ENCODE measurements at places on chromosomes 3 and 15.

DNA sequence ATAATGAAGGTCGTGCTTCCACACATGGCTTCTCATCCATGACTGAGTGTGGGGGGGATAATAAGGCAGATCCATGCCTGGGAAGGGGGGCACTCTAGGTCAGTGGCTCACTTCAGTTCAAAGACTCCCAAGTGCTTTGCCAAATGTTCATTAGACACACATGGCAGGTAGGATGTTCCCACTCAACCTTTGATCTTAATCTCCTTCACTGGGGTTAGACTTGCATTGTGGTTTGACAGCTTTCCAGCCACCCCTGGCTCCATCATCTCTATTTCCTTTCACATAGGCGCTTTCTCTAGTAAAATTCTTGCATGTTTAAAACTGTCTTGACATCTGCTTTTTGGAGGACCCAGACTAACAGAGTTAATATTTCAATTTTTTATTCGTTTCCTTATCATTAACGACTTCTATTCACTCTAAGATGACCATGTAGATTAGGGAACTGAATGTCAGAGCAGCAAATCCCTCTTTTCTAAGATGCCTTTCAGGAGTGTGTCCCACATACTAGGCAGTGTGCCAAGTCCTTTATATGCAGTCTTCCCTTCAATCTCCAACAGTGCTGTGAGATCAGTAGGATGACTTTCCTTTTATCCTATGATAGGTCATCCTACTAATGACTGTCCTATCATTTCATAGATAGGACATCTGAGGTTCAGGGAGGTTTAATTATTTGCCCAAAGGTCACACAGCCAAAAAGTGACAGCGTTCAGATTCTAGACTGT lies 57.9 kb downstream of the BTD start:
- no peak for DNase-seq

DNA sequence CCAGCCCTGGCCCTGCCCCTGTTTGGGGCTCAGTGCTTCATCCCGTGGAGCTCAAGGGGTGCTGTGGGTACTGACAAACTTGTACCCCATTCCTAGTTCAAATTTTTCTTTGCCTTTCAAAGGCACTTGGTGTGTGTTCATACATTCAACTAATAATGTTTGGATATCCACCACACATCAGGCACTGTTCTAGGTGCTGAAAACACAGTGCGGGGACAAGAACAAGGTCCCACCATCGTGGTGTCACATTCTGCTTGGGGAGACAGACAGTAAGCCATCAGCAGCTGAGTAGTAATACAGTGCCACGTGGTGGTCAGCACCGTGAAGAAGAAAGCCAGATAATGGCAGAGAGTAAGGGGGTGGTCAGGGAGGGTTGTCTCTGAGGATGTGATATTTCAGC lies 32.5 kb downstream of the CRYGS start:
- DNase-seq: no peak

GRCh38 chr3:66224220-66224619 lies 3.4 kb downstream of the SLC25A26 start:
- no peak for DNase-seq

DNA sequence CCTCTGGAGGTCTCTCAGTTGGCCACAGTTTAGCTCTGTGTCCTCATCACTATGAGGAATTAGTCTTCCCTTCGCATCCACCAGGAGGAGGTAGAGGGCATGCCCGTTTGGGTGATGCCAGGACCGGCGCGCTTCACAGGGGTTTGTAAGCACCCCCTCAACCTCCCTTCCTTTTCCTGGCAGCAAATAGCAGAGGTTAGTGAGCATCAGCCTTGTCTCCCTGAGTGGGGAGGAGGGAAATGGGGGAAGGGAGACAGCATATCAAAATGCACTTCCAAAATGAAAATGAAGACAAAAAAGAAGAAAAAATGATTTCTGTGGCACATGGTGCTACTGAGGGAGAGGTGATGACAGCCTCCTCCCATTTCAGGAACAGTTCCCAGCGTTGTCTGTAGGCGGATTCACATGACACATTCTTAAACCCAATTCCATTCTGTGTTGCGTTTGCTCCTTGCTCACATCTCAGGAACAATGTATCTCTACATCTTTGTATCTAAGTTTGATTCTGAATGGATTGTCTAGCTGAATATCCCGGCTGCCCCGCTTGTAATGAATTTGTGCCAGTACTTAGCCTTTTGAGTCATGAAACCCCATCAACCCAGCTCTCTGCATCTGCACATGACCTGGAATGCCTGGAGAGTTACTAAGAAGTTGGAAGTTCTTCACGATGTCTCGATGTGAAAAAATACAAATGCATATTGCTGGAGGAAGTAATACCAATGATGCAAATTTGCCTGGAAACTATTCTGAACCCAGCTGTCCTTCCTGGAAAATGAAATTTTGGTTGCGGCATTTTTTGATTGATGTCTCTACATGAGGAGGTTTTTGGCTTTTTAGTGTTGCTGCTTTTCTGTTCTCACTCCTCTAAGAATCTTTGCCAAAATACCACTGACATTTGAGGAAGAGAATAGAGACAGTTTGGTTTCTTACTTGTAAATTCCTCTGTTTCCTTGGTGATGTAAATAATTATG lies 45.2 kb downstream of the TYRO3 start:
- DNase-seq: peak; percentile 78

DNA sequence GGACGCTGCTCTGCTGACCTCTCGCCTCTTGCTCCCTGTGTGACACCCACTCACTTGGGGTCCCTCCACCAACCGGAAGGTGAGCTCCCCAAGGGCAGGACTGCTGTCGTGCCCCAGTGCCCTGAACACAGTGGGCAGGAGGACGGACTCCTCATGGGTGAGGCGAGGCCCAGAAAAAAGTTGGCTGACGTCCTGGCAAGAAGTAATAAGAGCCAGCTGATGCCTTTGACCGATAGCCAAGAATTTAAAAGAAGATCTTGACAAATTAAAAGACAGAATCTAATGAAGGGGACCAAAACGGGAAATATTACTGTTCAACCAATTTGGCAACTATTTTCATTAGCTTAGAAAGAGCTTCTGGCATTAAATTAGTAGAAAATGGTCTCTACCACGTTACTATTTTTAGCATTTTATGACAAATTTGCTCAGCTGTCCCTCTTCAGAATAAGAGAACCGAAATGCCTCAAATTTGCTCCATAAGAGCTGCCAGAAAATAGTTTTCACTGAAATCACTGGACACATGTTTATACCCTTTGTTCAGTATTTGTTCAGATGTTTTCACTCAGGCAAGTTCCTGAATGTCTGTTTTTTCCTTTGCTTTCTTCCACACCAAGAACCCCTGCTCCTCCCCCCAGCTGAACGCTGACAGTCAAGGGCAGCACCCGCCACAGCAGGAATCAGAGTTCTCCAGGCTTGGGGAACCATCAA lies 60.5 kb downstream of the XXYLT1 start:
- DNase-seq: no peak

GRCh38 chr3:106398891-106399600 lies 530.2 kb upstream of the CBLB start:
- DNase-seq: no peak

GRCh38 chr15:89998141-89998661 lies 2.9 kb upstream of the ZNF710 start:
- no peak for DNase-seq

GRCh38 chr3:48984663-48985062 lies 5.4 kb upstream of the P4HTM start:
- DNase-seq: no peak

DNA sequence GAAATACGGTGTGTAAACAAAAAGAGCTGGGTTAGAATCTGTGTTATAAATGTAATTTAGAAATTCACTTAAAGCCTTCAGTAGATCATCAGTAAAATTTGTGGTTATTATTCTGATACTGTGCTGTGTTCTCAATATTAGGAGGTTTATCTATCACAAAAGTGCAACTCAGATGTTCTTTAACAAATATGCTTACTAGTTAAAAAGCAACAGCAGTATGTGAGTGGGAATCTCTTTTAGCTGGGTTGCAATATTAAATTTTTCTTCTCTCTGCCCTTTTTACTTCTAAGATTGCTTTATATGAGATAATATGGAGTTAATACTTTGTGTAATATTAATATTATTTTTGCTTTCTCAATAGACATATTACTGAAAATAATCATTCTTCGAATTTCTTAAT lies 53.4 kb downstream of the CHD2 start:
- DNase-seq: no peak

DNA sequence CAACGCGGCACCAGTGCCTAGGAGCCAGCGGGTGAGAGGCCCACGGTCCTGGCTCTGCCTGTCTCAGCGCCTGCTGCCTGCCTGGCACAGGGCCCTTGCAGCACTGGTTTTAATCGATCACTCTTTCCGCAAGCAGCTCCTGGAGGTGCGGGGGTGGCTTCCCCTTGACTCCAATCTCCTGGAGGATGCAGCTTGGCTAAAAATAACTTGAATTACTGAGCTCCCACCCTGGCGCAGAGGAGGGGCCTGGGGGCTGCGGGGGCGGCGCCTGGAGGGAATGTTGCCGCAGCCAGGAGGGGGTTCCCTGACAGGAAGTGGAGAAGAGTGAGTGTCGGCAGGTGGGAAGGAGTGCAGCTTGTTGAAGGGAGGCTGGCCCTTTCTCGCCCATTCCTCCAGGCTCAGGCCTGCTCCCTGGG lies 9.9 kb upstream of the RPL29 start:
- no peak for DNase-seq

- no peak for DNase-seq
Observed at GRCh38 chr15:40550341-40551037, 14.4 kb downstream of the CCDC32 start.

- DNase-seq: no peak
Observed at GRCh38 chr3:10122724-10123123, 7.2 kb downstream of the BRK1 start.

- no peak for DNase-seq
Observed at GRCh38 chr3:196117809-196118208, 35.9 kb upstream of the TFRC start.

- no peak for DNase-seq
Observed at GRCh38 chr3:113084777-113085176, 94.0 kb downstream of the GTPBP8 start.

Data from suprapubic skin (tissue), 4 donors.